ENCODE measurements at places on chromosomes 2 and 18.

DNA sequence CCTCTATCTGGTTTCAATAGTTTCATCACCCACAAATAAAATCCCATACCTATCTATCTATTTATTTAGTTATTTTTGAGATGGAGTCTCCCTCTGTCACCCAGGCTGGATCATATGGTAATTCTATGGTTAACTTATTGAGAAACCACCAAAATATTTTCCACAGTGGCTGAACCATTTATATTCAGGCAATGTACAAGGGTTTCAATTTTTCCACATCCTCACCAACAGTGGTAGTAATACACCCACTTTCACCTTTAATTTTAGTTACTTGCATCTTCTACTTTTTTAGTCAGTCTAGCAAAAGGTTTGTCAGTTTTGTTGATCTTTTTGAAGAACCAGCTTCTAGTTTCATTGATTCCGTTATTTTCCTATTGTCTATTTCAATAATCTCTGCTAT, 46.1 kb upstream of the PHLPP1 start:
- DNase-seq, result no peak

GRCh38 chr2:104332731-104333130, 521.2 kb upstream of the POU3F3 start:
- DNase-seq, result no peak

DNA sequence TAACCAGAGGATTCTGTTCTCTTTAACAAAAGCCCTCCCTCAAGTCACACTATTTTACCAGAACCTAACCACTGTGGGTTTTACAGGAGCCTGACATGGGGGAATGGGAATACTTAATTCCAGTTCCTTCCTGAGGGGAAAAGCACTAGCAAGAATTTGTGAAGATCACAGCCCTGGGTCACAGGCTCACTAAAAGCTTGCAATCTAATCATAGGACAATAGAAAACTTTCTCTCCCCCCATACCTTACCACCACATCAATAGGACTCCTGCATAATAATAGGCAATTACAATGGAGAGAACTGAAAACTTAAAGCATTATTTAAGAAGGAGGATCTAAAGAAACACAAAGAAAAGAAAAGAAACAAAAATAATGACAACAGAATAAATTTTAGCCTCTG, 225.8 kb upstream of the ZNF804A start:
- DNase-seq, result no peak

- DNase-seq, result no peak
These were observed 31.7 kb upstream of the TTC32 start for GRCh38 chr2:19933351-19933981.

DNA sequence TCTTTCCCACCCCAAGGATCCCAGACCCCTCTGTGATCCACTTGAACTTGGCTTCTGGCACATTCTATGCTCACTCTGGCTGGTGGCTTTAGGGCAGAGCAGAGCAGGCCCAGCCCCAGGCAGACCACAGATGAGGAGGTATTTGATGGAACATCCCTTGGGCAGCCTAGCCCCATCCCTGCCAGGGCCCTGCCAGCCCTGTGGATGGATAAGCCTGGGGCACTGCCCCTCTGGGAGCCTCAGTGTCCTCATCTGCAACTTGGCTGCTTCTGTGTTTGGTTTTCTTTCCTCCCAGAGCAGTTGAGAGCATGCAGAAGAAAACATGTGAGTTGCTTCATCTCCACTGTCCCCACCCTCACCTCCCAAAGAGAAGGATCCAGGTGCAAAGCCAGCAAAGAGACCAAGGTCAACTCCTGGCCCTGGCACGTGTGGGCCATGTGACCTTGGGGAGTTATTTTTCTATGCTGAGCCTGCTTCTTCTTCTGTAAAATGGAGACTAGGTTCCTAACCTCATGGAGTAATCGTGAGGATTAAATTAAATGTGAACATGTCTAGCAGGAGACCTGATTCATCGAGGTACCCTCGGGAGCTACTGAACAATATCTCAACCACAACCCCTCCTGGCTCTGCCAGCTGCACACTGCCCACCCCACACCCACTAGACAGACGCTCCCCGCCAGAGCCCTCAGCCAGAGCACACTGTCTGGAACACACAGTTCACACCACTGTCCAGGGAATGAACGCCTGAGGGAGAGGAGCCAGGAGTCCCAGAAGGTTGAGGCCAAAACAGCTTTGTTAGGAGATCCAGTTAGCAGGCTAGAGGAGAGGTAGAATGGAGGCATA, 14.6 kb upstream of the TNS1 start:
- no peak for DNase-seq

DNA sequence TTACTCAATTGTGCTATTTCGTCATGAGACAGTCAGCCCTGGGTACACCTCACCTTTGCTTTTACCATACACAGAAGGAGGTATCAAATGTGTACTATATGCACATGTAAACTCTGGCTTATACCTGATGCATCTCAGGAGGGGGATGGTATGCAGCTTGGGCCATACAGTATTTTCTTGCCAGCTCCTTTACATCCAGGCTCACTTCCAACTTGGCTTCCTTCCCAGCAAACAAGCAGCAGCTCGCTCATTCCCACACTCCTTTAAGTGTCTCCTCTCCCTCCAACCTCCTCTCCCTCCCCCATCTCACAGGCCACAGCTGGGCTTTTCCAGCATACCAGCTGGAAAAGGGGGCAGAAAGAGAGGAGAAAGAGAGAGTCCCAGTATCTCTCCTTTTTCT, 9.6 kb downstream of the MARCHF4 start:
- DNase-seq, result no peak

DNA sequence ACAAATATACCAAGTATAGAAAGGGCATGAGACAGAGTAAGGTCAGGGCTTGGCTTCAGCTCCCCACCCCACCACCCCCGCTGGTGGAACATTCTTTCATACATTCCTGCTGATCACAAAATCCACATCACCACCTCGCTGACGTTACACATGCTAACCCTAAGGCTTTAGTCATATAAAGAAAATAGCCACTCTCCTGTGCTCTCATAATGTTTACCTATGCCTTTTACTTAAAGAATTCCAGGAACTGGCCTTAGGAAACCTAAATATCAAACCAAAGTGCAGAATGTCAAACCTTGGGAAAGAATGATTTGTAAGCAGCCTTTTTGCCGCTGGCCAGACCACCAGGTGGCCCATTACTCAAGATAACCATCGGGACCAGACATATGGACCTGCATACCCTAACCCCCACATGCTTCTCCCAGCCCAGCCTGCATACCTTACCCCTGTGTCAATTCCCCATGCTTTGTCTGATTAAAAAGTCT, 136.3 kb upstream of the SLC39A10 start:
- no peak for DNase-seq

DNA sequence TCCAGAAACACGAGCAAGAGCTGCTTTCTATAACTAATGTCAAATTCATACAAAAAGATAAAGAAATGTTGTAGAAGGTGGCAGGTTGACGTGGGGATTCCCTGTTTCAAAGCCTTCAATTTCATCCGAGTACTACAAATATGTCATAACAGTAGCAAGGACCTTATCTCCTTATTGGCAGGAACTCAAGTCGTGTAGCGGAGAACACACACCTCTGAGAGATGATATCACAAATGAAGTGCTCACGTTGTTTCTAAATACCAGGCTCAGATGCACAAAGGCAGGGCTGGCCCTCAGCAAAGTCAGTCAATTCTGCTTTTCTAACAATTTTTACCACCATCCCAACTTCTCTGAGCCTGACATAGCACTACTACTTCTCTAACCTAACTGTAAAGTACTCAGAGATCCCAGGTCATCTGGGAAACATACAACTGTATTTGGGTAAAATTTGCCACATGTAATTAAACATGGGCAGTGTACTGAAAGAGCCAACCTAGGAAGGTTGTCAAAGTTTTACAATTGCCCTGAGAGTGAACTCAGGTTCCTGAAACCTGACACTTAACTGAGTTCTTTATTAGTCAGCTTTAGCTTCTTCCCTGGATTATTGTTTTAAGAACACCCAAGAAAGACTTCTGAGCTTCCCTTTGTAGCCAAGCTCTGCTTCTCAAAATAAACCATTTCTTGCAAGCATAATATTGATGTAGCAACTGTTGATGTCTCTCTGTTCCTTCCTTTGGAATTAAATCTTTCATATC, 813.7 kb upstream of the ACVR2A start:
- no peak for DNase-seq

- no peak for DNase-seq
These were observed 207.9 kb upstream of the ACVR2A start for GRCh38 chr2:147636886-147637285.

DNA sequence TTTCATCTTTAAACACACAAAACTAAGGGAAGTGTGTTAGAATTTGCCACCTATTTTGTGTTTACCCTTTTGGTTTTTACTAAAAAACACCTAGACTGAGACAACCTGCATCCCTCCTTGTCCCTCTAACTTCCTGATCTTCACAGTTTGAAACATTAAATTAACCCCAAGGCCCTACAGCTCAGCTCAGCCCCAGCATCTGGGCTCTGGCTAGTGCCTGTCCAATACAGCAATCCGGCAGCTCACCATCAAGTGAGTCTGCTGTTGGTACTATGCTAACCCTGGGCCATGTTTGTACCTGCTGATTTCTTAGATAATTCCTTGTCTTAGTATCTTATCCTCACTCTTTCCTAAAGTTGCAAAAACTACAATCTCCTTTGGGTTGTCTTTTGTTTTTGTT, 162.4 kb downstream of the DSEL start:
- DNase-seq, result no peak

DNA sequence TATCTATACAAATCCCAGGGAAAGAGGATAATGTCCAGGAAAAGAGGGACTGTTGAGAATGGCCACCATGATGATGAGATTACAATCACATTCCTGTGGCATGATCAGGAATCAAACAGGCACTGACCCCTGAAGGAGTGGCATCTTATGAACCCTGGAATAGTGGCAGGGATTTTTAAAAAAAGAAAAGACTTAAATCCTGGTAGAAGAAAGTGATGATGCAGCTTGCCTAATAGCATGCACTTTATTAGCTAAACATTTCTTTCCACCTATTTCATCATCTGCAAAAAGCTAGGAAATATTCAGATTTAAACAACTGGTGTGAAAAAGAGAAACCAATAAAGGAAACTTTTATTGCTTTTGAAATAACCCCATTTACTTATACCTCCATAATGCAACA, 87.2 kb upstream of the FSHR start:
- DNase-seq, result no peak

- no peak for DNase-seq
These were observed 19.3 kb upstream of the SMCHD1 start for GRCh38 chr18:2636126-2636631.

DNA sequence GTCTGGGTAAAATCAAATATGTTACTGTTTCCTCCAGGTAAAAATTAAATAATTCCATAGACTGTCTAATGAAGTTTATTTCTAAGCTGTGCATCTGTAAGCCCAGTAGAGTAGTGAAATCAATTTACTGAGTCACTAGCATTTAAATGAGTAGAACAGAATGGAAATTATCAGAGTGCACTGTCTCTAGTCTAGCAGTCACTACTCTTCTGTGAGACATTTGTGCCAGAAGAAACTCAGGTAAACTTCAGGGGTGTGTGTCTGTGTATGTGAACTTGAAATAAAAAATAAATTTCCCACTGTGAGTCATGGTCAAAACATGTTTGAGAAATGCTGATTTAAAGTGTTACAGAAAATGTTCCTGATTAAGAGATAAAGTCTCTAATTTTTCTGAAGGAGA, 146.4 kb downstream of the RIF1 start:
- no peak for DNase-seq

- no peak for DNase-seq
These were observed 80.9 kb downstream of the CHRNA1 start for GRCh38 chr2:174683392-174683759.

GRCh38 chr2:192379736-192380135, 185.0 kb upstream of the TMEFF2 start:
- no peak for DNase-seq

- no peak for DNase-seq
These were observed 539.6 kb upstream of the FSHR start for GRCh38 chr2:49693961-49694360.

DNA sequence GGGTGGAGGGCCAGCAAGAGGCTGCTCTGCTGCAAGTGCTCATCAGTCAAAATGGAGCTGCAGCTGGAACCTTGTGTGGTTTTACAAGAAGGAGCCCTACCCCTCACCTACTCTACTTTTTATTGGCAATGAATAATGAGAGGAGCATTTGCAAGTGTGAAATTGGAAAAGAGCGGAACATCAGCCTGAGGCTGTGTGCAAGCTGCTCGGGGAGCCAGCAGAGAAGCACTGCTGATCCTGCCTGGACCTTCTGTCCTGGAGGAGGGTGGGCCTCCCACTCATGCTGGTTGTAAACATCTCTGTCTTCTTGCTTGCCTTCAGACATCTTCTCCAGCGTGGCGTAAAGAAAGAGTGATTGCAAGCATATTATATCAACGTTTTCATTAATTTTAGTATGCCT, 256.2 kb downstream of the DLGAP1 start:
- DNase-seq, result no peak

DNA sequence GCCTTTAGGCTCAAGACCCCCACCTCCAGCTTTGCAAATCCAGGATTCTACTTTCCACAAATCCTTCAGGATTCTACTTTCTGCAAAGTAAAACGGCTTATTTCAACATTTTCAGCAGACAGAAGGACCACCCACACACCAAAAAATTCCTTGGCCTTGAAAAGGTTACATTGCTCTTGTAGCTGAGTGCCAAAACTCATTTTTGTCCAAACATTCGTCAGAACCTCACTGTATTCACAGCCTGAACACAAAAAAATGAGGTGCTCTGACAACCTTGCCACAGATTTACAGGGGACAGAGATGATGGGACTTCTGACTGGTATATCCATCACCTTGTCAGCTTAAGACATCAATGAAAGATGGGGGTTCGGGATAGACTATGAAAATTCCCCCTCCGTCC, 63.0 kb upstream of the COX7A2L start:
- DNase-seq, result no peak

DNA sequence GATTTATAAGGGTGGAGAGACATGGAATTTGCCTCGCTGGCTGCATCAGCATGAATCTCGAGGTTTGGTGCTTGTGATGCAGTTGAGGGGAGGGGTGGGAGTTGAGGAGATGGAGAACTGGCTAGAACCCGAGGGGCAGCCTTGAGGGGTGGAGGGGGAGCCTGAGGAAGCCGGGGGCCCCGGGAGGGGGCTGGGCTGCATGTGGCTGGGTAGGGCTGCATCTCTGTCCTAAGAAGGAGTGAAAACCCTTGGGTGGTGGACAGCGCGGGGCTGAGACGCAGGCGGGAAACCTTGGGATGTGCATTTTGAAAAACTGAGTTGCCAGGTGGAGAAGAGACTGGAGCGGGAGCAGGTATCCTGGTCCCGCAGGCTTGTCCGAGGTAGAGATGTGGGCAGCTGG, 64.2 kb downstream of the SNTG2 start:
- DNase-seq, result no peak
